Activated naive CD4-positive, alpha-beta T cell treated with anti-CD3 and anti-CD28 coated beads, Interleukin-2, amount 50 U/mL, for 16 hours (primary cell): ENCODE measurements at places on chromosomes 6 and 20.

DNA sequence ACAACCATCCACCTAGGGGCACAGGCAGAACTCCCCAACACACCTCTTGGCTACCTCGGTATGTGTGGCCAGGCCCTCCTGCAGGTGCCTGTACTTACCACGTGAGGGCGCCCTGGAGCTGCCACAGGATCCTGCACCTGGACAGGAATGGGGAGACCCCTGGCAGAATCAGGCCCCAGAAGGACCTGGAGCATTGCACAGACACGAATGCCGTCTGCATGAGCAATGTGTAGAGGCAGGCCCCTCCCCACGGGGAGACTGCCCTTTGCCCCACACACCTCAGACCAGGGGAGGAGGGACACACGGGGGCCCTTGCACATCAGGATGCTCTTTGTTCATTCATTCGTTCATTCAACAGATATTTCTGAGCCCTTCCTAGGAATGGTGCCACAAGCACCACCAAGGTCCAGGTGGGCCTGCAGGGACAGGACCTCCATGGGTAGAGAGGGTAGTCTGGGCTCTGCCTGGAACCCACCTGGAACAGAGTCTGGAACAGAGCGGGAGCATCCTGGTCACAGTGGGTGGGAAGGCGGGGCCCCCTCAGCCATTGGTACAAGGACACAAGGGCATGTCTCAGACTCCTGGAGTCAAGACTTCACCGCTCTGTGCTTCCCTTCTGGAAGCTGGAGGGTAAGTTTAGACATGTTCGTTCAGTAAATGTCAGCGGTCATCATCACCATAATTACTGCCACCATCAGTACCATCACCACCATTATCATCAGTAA, 32.3 kb downstream of the YTHDF1 start:
- peak; percentile 50 for DNase-seq

GRCh38 chr6:121578216-121578615, 142.8 kb downstream of the GJA1 start:
- DNase-seq, result no peak

- DNase-seq, result peak; percentile 46
Observed at GRCh38 chr6:6008648-6009421, 2.1 kb upstream of the NRN1 start.

DNA sequence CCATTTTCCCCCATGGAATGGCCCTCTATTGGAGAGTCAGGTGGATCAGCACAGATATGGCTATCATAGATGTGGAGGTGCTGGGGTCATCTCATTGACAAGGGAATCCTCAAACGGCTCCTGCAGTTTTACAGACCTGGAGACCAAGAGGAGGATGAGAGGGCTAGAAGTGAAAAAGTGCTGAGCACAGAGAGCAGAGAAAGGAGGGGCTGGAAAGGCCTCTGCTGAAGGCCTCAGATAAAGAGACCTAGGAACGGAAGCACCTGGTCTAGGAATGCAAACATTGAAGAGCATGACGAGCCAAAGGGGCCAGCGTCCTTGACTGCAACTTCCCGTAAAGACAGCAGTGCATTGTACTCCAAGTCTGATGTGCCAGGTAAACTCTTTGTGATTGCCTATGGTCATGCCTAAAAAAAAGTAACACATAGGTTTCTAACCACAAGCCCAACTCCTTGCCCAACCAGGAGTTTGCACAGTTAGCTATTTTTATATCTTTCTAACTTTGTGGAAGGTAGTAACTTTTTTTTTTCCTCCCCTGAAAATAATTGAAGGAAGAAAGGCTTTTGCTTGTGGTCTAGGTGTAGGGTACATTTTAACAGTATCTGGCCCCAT, 15.2 kb downstream of the RSPH4A start:
- DNase-seq, result no peak

- no peak for DNase-seq
Observed at GRCh38 chr6:85479208-85479607, 29.3 kb downstream of the NT5E start.

DNA sequence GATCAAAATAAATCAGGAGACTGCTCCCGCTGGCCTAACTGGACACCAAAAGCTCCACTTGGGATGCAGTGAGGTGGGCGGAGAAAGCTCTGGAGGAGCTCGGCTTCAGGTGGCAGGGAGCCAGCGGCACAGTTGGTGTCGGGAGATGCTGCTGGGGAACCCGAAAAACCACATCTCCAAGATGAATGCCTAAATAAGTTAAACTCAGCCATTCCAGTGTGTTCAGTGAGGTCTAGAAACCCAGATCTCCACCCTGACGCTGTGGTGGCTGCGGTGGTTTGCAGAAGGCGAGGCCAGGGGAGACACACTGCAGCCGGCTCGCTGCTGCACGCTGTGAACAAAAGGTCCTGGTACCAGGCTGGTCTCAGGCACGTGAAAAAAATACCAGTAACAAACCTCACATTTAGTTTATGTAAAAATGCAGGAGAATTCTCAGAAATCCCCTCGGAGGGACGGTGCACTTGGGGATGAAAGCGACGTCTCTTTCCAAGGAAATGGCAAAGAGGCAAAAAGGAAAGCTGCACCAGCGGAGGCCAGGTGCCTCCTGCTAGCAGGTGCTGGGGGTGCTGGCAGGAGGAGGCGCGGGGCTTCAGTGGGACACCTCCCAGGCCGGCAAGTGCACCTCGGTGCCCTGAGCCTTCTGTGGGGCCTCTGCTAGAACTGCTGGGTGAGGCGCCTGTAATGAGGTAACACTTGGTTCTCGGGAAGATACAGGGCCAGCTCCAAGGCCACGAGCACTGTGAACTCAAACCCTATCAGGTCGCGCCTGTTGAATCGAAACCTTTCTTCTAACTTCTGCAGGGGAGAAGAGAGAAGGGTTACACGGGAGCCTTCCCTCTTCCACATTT, 3.6 kb downstream of the RPS21 start:
- no peak for DNase-seq

- no peak for DNase-seq
Observed at GRCh38 chr6:160048471-160048870, 73.1 kb upstream of the SLC22A1 start.
